ENCODE measurements at places on chromosomes 3 and 15.

DNA sequence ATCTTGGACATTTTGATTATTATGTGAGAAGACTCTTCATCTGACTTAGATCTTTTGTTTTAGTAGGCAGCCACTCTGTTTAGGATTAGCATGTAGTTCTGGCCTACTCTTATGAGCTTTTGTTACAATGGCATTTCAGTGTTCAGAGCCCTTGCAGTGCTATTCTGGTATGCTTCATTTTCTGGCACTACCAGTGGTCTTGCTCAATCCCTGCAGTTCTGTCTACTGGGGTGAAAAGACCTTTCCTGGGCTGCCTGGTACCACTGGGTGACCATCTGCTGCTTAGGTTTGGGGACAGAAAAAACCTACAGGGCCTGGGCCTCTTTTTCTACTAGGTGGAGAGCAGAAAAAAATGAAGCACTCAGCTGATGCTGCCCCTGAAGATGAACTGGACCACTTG is 42.5 kb downstream of the IL16 start:
- no peak for DNase-seq

- no peak for DNase-seq
These were observed 389 bp downstream of the APEH start for GRCh38 chr3:49674497-49674983.

DNA sequence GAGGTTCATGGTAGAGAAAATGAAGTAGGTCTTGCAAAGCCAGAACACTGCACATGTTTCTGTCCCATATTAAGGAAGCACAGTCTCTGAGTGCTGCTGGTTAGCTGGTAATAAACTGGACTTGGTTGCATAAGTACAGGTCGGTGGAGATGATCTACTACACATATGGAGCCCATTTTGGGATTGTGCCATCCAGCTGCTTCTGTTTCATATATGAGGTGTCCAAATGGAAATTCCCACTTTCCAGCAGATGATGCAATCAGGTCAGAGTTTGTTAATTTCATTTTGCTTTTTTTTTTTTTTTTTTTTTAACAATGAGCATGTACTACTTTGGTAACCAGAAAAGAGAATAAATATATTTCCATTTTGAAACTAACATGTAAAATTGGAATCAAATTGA is 122.6 kb downstream of the SATB1 start:
- DNase-seq: no peak

- no peak for DNase-seq
These were observed 249.3 kb upstream of the FEZF2 start for GRCh38 chr3:62622553-62623174.

DNA sequence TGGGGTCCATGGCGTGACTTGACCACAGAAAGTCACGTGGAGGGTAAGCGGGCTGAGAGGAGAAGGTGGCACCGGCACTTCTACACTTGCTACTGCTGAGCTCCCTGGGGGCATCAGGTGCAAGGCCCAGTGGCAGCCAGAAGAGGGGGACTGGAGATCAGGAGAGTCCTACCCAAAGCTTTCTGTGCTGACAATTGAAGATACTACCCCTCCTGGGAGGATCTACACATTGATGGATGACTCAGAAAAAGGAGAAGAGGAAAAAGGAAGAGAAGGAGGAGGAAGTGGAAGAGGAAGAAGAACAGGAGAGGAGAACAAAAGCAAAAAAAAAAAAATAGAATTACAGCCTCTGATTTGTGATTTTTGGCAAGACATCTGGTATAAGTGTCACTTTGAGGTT is 41.2 kb downstream of the MYO5C start:
- DNase-seq: no peak

DNA sequence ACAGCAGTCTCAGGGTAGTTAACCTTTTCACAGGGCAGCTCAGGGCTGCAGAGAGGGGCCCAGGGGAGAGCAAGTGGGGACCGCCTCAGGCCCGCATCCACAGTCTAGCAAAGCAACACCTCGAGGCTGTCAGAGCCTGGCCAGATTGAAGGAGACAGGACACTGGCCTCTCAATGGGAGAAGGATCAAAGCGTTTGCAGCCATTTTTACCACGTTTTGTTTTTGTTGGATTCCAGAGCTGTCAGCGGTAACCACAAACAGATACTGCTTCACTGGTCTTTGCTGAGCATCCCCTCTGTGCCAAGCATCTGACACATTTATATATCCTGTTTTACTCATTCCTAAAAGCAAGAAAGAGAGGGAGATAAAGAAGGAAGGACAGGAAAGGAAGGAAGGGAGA is 153.8 kb downstream of the SHQ1 start:
- DNase-seq: no peak

GRCh38 chr3:33137691-33138090 is 23.9 kb downstream of the CRTAP start:
- no peak for DNase-seq

DNA sequence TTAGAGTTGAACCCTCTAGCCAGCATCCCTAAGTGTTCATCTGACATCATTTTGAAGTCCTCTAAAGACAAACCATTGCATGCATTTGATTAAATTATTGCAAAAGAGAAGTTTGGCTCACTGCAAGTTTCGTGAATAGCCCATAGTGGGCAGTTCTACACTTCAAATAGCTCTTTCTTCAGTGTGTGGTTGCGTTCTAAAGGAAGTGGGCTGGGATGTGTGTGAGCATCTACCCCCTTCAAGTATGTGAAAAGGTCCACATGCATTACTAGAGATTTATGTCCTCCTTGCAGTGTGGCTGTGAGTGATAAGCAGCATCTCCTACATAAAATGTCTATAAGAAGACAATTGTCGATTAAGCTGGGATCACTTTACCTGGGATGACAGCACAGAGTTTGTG is 54.6 kb downstream of the SST start:
- DNase-seq: no peak

DNA sequence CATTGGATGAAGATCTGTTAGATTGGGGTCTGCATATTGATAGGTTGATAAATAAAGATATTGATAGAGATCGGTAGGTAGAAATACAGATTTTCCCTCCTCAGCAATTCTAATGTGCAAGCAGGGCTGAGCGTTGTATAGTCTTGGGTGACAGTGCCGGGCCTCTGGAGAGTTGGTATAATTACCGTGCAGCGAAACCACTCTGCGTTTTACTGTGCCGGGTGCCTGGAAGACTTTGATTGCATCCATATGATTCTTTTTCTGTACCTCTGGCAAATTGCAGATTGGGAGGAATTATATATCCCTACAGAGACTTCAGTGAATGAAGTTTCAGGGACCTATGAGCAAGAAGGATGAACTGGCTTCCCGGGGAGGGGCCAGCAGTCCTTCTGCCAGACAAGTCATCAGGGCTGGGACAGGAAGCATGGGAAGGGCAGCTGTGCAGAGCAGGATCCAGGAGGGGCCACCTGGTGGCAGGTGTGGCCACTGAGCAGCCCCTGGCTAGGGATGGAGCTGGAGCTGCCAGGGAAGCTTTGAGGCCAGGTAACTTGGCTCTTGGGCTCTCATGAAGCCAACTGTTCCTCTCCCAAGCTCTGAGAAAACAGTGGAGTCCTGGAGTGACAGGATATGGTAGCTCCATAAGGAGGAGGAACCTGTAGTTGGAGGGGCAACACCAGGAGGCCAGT is 132.5 kb downstream of the APBA2 start:
- no peak for DNase-seq

DNA sequence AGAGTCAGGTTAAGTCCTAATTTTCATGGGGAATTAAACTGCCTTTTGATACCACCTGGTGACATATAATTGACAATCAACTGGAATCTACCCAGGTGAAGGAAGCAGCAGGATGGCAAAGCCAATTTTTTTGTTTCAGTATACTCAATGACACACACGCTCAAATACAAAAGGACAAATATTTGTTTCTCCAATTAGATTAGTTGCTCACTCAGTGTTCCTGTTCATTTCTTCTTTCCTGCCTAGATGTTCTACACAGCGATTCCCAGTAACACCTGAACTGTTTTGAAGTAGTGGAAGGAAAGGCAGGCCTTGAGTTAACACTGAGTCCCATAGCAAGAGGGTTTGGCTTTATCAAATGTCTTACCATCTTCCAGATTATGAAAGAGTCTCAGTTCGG is 157.5 kb downstream of the PDZRN3 start:
- no peak for DNase-seq

- DNase-seq: no peak
These were observed 874.1 kb downstream of the ZPLD1 start for GRCh38 chr3:103308921-103309320.

DNA sequence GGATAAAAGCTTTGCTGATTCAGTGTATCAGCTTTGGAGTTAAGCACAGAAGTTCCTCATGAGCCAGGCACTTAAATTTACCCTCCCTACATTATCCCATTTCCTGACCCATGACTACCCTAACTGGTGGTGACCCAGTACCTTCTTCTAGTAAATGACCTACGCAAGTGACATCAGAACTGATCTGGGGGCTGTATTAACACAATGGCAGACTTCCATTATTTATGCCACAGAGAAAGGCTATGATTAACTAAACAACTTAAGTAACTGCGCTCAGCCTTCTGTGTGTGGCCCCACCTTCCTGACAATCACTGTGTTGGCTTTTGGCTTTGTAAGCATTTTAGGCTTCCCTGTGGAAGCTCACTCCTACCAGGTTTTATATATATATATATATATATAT is 1.9 kb downstream of the MB21D2 start:
- DNase-seq: no peak

- DNase-seq: no peak
These were observed 23.9 kb upstream of the RYK start for GRCh38 chr3:134274571-134274970.

- no peak for DNase-seq
These were observed 197.6 kb downstream of the THSD4 start for GRCh38 chr15:71312731-71313460.

- no peak for DNase-seq
These were observed 29.4 kb upstream of the ACAD9 start for GRCh38 chr3:128849911-128850455.

DNA sequence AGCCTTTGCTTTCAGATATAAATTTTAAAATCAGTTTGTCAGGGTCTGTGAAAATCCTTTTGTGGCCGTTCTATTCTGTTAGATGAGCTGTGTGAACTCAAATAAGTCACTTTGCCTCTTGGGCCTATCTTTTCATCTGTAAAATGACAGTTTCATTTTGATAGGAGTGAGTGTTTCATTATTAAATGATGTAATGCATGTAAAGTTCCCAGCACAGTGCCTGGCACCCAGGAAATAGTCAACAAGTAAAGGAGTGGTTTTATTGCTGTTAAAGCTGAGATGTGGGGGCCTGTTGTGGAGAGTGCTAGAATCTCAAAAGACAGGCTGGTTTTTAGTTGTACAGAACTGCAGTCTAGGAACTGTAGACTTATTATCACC is 394.5 kb upstream of the CFAP20DC start:
- no peak for DNase-seq

- no peak for DNase-seq
These were observed 44.6 kb downstream of the HDGFL3 start for GRCh38 chr15:83163032-83163431.

DNA sequence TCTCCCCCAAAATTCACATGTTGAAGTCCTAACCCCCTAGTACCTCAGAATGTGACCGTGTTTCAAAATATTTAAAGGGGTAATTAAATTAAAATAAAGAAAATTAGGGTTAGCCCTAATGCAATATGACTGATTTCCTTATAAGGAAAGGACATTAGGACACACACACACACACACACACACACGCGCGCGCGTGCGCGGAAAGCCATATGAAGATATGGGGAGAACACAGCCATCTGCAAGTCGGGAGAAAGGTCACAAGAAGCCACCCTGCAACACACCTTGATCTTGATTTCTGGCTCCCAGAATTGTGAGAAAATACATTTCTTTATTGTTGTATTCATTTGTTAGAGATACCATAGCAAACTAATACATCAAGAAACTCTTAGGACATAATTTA is 54.6 kb upstream of the STXBP5L start:
- DNase-seq: no peak

GRCh38 chr3:102124704-102125103 is 275.4 kb downstream of the NFKBIZ start:
- no peak for DNase-seq

DNA sequence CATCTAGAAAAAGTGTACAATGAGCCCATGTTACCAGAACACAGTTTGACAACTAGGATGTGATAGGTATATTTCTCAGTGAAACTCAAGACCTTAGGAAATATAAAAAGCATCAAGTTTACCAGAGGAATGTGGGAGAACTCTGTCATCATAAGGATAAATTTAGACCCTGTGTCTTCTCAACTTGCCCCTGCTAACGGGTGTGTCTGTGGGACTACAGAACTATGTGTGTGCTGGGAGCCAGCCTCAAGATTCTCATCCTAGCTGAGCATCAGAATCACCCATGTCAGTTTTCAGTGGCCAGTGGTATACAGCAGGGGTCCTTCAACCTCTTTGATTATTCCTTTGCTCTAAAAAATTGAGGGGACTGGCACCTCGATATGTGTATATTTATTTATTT is 393.3 kb downstream of the PLCL2 start:
- DNase-seq: no peak

GRCh38 chr3:49906073-49906743 is 2.5 kb upstream of the MST1R start:
- DNase-seq: no peak

- no peak for DNase-seq
These were observed 182.1 kb downstream of the CLSTN2 start for GRCh38 chr3:140117096-140117526.

DNA sequence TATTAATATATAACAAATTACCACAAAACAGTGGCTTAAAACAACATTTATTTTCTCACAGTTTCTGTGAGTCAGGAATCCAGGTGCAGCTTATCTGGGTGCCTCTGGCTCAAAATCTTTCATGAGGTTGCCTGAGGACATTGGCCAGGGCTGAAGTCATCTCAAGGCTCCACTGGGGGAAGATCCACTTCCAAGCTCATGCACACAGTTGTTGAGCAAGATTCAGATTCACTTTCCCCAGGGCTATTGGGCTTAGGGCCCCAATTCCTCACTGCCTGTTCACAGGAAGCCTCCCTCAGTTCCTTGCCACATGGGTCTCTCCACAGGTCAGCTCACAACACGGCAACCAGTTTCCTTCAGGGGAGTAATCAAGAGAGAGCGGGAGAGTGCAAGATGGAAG is 35.0 kb downstream of the RFTN1 start:
- no peak for DNase-seq

GRCh38 chr15:58154769-58155168 is 16.6 kb downstream of the AQP9 start:
- no peak for DNase-seq

- no peak for DNase-seq
These were observed 69.4 kb upstream of the SKOR1 start for GRCh38 chr15:67755936-67756335.

DNA sequence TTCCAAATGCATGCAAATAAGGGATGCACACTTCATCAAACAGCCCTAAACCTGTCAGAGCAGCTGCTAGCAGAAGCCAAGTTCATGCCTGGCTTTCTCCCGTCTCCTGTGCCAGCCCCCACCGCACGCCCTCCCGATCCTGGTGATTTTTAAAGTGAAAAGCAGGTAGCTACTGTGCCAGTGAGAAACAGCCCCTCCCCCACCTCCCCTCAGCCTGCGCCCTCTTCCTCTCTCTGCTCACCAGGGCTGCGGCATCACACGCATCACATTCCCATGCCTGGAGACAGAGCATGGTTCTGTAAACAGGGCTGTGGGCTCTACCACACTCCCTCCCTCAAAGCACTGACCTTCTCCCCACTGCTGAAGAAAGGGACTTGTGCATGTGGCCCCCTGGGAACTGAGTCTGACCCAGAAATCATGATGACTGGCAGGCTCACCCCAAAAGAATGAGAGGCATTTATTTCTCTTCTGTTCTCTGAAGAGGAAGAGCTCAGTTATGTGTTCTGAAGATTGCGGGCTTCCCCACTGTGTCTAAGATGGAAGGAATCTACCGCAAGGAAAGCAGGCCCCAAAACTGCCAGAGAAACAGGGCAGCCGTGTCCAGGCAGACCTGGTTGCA is 14.5 kb upstream of the SLC6A1 start:
- no peak for DNase-seq

Data from stimulated activated CD8-positive, alpha-beta memory T cell treated with anti-CD3 and anti-CD28 coated beads, Interleukin-4, amount 100 ng/mL, for 4 hours (primary cell).